ENCODE measurements at places on chromosomes 13 and 19.

- DNase-seq, result no peak
These were observed 405.8 kb downstream of the FGF9 start for GRCh38 chr13:22076658-22077057.

GRCh38 chr19:51507640-51508058, 6.0 kb upstream of the SIGLEC12 start:
- DNase-seq, result no peak

- DNase-seq, result no peak
These were observed 43.3 kb downstream of the SPATA13 start for GRCh38 chr13:24203811-24204210.

DNA sequence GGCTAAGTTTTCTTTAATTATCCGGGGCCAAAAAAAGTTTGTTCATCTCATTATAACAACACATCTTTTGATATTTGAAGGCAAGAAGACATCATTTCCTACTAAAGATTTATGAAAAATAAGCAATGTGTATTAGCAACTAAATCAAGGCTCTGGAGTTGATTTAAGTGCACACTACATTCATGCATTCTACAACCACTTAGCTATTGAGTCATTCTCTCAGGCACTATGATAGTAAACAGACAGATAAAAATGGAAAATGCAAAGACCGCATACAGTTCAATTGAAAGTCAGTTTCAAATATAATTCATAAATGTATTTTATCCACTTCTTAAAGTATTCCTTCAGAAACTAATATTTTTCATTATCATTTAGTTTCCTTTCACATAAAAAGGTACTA, 1395.2 kb downstream of the PCDH9 start:
- no peak for DNase-seq

- DNase-seq, result no peak
These were observed 5.3 kb downstream of the KANK3 start for GRCh38 chr19:8337728-8338127.

GRCh38 chr19:15279326-15279904, 47.2 kb upstream of the EPHX3 start:
- no peak for DNase-seq

DNA sequence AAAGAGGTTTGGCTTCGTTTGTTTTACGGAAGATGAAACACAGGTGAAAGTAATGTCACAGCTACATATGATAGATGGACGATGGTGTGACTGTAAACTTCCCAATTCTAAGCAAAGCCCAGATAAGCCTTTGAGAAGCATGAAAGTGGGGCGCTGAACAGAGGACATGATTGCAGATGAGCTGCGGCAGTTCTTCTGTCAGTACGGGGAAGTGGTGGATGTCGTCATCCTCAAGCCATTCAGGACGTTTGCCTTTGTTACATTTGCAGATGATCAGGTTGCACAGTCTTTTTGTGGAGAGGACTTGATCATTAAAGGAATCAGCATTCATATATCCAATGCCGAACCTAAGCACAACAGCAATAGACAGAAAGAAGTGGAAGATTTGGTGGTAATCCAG, 111.5 kb upstream of the DIAPH3 start:
- no peak for DNase-seq

DNA sequence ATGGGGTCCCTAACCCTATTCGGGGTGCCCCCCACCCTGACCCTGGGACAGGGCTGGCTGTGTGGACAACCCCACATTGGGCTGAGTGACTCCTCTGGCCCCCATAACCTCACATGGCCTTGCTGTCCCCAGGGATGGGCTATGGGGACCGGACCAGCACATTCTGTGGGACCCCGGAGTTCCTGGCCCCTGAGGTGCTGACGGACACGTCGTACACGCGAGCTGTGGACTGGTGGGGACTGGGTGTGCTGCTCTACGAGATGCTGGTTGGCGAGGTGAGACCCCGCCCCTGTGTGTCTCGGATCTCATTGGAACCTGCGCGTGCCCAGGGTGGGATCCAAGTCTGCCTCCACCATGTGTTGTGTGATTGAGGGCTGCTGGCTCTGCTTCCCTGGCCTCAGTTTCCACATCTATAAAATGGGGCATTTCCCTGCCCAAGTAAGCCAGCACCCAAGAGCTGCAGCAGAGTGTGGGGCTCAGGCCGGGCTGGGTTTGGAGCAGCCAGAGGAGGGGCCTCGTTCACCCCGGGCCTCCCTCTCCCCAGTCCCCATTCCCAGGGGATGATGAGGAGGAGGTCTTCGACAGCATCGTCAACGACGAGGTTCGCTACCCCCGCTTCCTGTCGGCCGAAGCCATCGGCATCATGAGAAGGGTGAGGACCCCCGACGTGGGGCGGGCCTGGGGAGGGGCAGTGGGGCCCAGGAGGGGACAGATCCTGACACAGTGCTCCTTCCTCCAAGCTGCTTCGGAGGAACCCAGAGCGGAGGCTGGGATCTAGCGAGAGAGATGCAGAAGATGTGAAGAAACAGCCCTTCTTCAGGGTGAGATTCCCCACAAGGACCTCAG, 4.9 kb downstream of the PTGER1 start:
- no peak for DNase-seq

DNA sequence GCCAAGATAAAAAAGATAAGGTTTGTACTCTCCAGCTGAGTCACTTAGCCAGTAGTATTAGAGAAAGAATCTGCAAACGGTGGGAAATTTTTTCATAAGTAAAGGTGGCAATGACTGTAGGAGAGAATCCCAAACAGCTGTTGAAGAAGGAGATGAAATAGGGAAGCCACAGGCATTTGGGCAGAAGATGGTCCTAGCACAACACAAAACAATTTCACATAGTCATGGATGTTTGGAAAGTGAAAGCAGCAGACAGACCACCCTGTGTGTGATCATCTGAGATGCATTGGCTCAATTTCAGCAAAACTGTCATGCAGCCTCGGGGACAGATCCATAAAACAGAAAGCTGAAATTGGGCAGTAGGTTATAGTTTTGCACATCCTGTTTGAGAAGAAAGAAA, 2832.4 kb downstream of the PCDH9 start:
- no peak for DNase-seq

GRCh38 chr19:8085598-8086408, 33.2 kb downstream of the CCL25 start:
- no peak for DNase-seq

- DNase-seq, result no peak
These were observed 29.5 kb upstream of the SACS start for GRCh38 chr13:23462815-23463559.

GRCh38 chr13:87680298-87680697, 9.1 kb downstream of the SLITRK5 start:
- DNase-seq, result no peak

DNA sequence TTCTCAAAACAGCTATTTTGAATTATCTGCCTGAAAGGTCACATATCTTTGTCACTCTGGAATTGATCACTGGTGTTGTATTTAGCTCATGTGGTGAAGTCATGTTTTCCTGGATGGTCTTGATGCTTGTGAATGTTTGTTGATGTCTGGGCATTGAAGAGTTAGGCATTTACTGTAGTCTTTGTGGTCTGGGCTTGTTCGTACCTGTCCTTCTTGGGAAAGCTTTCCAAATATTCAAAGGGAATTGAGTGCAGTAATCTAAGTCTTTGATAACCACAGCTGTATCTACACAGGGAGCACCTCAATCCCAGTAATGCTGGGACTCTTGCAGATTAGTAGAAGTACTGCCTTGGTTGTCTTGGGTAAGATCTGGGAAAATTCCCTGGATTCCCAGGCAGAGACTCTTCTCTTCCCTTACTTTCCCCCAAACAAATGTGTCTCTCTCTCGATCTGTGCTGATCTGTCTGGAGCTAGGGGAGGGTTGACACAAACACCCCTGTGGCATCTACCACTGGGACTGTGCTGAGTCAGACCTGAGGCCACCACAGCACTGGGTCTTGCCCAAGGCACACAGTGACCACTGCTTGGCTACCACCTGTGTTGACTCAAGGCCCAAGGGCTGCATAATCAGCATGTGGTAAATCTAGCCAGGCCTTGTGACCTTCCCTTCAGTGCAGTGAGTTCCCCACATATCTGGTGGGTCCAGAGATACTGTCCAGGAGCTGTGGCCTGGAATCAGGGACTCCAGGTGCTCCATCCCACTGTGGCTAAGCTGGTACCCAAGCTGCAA, 5.5 kb upstream of the CYP4F3 start:
- no peak for DNase-seq

DNA sequence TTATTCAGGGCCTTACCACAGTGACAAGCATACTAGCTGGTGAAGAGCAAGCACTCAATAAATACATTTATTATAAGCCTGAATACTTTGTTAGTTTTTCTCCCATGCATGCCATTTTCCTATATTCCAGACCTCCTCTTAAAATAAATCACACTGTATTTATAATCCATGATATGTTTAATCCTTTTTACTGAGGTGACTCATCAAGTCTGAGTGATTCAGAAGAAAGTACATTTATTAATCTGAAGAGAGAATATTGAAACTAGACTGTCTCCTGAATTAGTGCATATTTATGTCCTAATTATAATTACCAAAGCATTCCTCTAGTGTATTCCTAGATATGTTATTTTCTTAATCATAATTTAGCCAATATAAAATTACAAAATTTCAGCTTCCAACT, 323.3 kb downstream of the NALCN start:
- DNase-seq, result no peak

DNA sequence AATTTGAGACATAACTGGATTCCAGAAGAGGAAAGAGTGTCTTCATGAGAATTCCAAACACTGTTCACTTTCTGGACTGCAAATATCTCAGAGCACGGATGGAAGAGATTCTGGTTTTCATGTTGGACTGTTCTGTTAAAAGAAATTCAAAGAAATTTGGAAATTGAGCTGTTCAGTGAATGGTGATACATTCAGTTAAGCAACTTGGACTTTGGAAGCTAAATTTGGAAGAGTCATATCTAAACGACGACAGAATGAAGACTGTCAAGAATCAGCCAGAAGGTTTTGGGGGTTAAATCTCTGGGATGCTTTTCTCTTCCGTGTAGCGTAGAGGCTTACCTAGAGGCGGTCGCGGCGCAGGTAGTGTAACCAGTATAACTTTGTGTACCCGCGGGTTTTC, 25.6 kb downstream of the SAFB start:
- no peak for DNase-seq

GRCh38 chr13:102558029-102558428, 38.8 kb upstream of the TPP2 start:
- DNase-seq, result no peak

Data from activated CD4-positive, CD25-positive, alpha-beta regulatory T cell treated with anti-CD3 and anti-CD28 coated beads, Interleukin-2, amount 50 U/mL, for 16 hours (primary cell).